ENCODE measurements at places on chromosomes 5 and 9. TPM values are rescaled to one million over a fixed set of nuclear protein-coding genes. Genes with fewer than 3 reads are reported as not detected.

Gene SPATA31C1
- total RNA-seq: not detected

Gene CRB2
- total RNA-seq: under 0.01 TPM

Gene UBE2B
- 19.1 TPM for total RNA-seq

Gene PKN3
- 0.55 TPM for total RNA-seq

Gene CCNO
- not detected for total RNA-seq

Gene PCDHGA3
- 1.4 TPM for total RNA-seq

Gene ADAMTS13
- total RNA-seq: 1.00 TPM

Gene LHX6
- not detected for total RNA-seq

Gene ERGIC1
- 146 TPM for total RNA-seq

Gene FOXD4L4
- total RNA-seq: 0.14 TPM

Gene CIZ1
- 18.8 TPM for total RNA-seq

Gene LHX3
- total RNA-seq: not detected

Gene PCDHGB5
- total RNA-seq: 15.9 TPM

Gene HIGD2A
- total RNA-seq: 32.3 TPM

Gene MYOT
- not detected for total RNA-seq

Gene WDR70
- 38.4 TPM for total RNA-seq

Gene PDE6A
- total RNA-seq: not detected

Gene NIPAL4
- 0.14 TPM for total RNA-seq

Gene LNPEP
- total RNA-seq: 19.1 TPM

Gene GLRA1
- not detected for total RNA-seq

Gene FAM153A
- total RNA-seq: not detected

Gene TAF1L
- not detected for total RNA-seq

Gene FBXO4
- total RNA-seq: 13.5 TPM

Gene CTNNAL1
- 37.5 TPM for total RNA-seq

Gene CTNND2
- total RNA-seq: not detected

Gene AGXT2
- total RNA-seq: not detected

Gene OLFM1
- 5.5 TPM for total RNA-seq

Gene TLE1
- 32.9 TPM for total RNA-seq

Gene SOX30
- not detected for total RNA-seq

Gene ANKRD34B
- total RNA-seq: not detected

Gene EIF4EBP3
- 1.7 TPM for total RNA-seq

Gene CEMIP2
- 65.6 TPM for total RNA-seq

Gene SPATA31A3
- total RNA-seq: not detected

Gene SH3PXD2B
- total RNA-seq: 27.2 TPM

Gene IL5
- not detected for total RNA-seq

Gene STK10
- 10.5 TPM for total RNA-seq

Gene TUSC1
- 5.0 TPM for total RNA-seq

Gene SOHLH1
- total RNA-seq: not detected

Gene PDCD1LG2
- 2.6 TPM for total RNA-seq

Gene JAKMIP2
- total RNA-seq: 0.57 TPM

Gene CDH10
- total RNA-seq: 1.7 TPM

Gene MPDZ
- 47.5 TPM for total RNA-seq

Gene PCDHA7
- 0.57 TPM for total RNA-seq

Gene SPINK7
- total RNA-seq: not detected

Gene SLC34A3
- not detected for total RNA-seq
